A673 (cell line): ENCODE measurements at places on chromosomes 4 and X.

DNA sequence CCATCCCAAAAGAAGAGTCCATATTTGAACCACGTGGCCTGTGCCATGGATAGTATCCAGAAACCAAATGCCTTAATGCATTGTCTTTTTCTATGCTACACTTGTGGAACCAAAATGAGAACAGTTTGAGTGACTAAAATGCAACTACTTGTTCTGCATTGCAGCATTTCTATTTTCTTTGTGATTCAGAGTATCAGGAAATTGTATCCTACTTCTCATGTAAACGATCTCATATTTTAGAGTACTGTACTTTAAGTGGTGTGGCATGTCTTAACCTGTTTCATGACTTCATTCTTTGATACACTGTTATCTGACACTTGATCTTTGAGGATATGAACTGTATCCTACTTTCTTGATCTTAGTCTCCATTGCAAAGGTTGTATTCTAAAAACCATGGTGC is 167.2 kb upstream of the WDR1 start:
- H3K4me1 ChIP-seq = no peaks in the 10 kb centered on the region
- no peak overlapping the region for H3K4me3 ChIP-seq
- H3K27me3 ChIP-seq = no peaks in the 10 kb centered on the region
- no peaks in the 10 kb centered on the region for H3K36me3 ChIP-seq
- H3K27ac ChIP-seq = no peak overlapping the region

GRCh38 chr4:87983996-87984395 is 8.5 kb downstream of the SPP1 start:
- no peak overlapping the region for H3K4me3 ChIP-seq
- no peaks in the 10 kb centered on the region for H3K4me1 ChIP-seq
- no peaks in the 10 kb centered on the region for H3K27me3 ChIP-seq
- no peak for DNase-seq
- H3K36me3 ChIP-seq = no peaks in the 10 kb centered on the region

DNA sequence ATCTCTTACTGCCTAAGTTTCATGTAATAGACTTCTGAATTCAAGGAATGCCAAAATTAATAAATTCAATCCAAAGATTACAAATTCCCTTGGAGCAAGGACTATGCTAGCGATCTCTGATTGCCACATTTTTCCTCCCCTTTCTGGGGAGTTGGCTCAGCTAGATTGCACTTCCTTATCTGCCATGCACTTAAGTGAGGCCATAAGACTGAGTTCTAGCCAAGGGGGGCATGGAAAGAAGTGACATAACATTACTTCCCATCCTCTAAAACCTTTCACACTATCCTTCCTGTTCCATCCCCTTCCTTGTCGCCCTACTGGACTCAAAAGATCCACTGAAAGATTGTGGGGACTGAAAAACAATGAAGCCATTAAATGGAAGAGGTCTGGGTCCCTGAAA is 53.8 kb upstream of the TXK start:
- no peak overlapping the region for H3K27ac ChIP-seq
- no peaks in the 10 kb centered on the region for H3K36me3 ChIP-seq
- H3K27me3 ChIP-seq = no peaks in the 10 kb centered on the region
- no peaks in the 10 kb centered on the region for H3K4me1 ChIP-seq

- no peaks in the 10 kb centered on the region for H3K36me3 ChIP-seq
- no peak overlapping the region for H3K27ac ChIP-seq
- H3K27me3 ChIP-seq = no peaks in the 10 kb centered on the region
- no peak overlapping the region for H3K4me3 ChIP-seq
These were observed 284.5 kb upstream of the CTSO start for GRCh38 chr4:156238171-156238570.

DNA sequence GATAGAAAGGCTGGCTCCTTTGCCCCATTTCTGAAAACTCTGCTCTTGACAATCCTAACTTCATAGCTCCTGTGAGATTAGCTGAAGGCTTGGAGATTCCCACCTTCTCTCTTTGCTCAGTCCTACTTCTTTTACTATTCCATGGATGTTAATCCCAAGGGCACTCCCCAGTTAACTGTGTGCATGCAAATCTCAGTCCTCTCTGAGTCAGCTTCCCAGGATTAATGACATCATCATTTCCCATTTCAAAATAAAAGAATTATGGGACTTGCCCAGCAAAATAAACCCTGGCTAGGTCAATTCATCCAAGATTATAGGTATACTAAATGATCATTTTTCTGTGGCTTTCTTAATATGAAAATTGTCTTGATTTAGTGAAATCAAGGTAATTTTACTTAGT is 328.6 kb upstream of the NR3C2 start:
- H3K27ac ChIP-seq = no peak overlapping the region
- H3K36me3 ChIP-seq = no peaks in the 10 kb centered on the region

- H3K4me3 ChIP-seq = no peak overlapping the region
- H3K4me1 ChIP-seq = no peaks in the 10 kb centered on the region
- no peaks in the 10 kb centered on the region for H3K36me3 ChIP-seq
- no peak for DNase-seq
- no peak overlapping the region for H3K27ac ChIP-seq
These were observed 104.8 kb downstream of the SYTL5 start for GRCh38 chrX:38111196-38111595.

- H3K27ac ChIP-seq = no peak overlapping the region
- no peaks in the 10 kb centered on the region for H3K4me1 ChIP-seq
- no peaks in the 10 kb centered on the region for H3K36me3 ChIP-seq
- DNase-seq = no peak
- H3K27me3 ChIP-seq = no peaks in the 10 kb centered on the region
- no peak overlapping the region for H3K4me3 ChIP-seq
These were observed 201.8 kb upstream of the LNX1 start for GRCh38 chr4:53793096-53793495.

GRCh38 chr4:153142700-153143438 is 61.4 kb upstream of the TRIM2 start:
- H3K4me1 ChIP-seq = peaks cover 30% of the 10 kb centered on the region
- DNase-seq = peak; percentile 92
- H3K4me3 ChIP-seq = peak overlapping the region; percentile 20
- peak overlapping the region; percentile 64 for H3K27ac ChIP-seq
- H3K36me3 ChIP-seq = no peaks in the 10 kb centered on the region

DNA sequence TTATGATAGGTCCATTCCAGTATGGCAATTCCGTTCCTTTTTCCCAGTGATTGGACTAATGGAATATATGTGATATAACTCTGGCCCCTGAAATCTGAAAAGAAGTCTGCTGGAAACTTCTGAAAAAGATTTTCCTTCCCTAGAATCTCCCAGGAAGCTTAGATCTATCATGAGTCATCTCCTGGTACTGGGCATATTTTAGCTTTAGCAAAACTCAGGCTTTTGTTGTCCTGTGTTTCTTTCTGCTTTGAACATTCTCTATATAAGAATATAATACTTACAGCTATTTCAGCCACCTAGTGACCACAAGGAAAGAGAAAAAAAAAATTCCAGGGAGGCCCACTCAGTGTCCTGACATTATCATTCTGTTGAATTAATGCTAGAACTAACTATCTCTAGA is 597.2 kb upstream of the GRIA3 start:
- no peaks in the 10 kb centered on the region for H3K4me1 ChIP-seq
- no peak overlapping the region for H3K4me3 ChIP-seq
- H3K27me3 ChIP-seq = no peaks in the 10 kb centered on the region
- H3K27ac ChIP-seq = no peak overlapping the region
- no peak for DNase-seq

DNA sequence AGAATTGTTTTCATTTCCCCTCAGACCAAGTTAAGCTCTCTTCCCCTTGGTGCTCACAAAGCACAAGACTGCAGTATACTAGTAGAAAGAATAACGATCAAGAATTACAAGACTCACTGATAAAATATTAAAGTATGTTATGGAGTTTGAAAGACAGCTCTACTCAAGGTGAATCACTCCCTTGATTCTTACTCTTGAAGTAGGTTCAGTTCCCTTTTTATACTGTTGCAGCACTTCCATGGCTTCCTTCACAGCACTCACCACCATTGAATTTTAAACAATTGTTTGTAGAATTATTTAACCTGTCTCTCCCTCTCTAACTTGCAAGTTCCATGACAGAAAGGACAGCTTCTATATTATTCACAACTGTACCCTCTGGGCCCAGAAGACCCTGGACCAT is 42.2 kb downstream of the CASK start:
- H3K36me3 ChIP-seq = no peaks in the 10 kb centered on the region
- H3K27ac ChIP-seq = no peak overlapping the region
- DNase-seq = no peak
- H3K4me1 ChIP-seq = no peaks in the 10 kb centered on the region
- H3K27me3 ChIP-seq = no peaks in the 10 kb centered on the region
- H3K4me3 ChIP-seq = no peak overlapping the region

DNA sequence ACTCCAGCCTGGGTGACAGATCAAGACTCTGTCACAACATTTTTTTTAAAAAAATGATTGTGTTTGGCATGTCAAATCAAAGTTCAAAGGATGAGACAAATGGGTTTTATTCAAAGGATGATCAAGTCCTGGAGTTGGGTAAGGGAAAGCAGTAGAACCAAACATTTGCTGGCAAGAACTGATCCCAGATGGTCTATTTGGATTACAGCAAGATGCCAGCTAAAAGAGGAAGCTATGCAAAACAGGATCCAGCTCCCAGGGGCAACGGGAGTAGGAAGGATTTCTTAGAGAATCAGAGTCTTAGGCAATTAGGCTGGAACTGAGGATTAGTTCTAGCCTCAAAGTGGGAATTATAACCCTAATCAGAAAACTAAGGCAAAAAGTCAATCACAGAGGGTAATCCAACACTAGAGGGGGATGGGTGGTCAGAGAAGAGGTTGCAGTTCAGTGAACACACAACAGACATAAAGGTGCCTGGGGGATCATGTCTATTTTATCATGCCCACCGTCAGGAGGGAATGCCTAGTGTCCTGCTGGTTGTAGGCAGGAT is 133.0 kb upstream of the PLS3 start:
- H3K27me3 ChIP-seq = peaks cover 6% of the 10 kb centered on the region
- H3K36me3 ChIP-seq = no peaks in the 10 kb centered on the region
- H3K4me3 ChIP-seq = no peak overlapping the region
- no peak for DNase-seq
- no peak overlapping the region for H3K27ac ChIP-seq

DNA sequence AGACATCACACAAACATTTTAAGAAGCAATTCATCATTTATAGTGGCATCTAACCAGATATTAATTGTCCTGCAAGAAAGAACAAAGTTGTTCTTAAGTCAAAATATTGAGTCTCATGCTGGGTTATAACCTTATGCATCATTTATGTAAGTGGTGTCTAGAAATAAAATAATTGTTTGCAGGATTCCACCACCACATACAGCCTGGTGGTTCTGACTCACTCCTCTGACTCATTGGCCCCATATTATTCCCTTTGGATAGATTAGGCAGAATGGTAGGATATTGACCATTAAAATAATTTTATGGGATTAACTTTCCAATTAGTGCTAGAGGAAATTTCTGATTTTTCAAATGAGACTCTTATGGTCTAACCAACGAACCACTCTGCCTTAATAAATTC is 384.5 kb downstream of the GRXCR1 start:
- H3K27ac ChIP-seq = no peak overlapping the region
- no peaks in the 10 kb centered on the region for H3K27me3 ChIP-seq
- no peaks in the 10 kb centered on the region for H3K36me3 ChIP-seq
- no peak for DNase-seq

DNA sequence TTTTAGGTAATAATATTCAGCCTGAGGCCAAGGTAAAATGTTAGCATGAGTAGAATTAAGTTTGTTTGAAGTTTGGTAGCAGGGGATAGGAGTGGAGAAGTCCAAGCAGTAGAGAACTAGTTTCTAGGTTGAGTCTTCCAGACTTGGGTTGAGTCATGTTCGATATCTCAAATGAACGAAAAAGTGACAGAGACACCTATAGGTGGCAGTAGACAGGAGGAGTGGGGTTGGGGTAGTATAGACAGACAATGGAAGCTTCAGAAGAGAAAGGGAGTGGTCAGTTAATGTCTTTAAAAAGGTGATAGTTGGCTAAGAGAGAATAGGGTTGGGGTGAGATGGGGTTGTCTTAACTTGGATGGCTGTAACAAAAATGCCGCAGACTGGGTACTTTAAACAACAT is 58.7 kb upstream of the EMCN start:
- no peak for DNase-seq
- H3K4me3 ChIP-seq = no peak overlapping the region
- no peaks in the 10 kb centered on the region for H3K27me3 ChIP-seq
